ENCODE measurements at places on chromosomes 16 and 17. TPM values are rescaled to one million over a fixed set of nuclear protein-coding genes. Genes with fewer than 3 reads are reported as not detected.

DNA sequence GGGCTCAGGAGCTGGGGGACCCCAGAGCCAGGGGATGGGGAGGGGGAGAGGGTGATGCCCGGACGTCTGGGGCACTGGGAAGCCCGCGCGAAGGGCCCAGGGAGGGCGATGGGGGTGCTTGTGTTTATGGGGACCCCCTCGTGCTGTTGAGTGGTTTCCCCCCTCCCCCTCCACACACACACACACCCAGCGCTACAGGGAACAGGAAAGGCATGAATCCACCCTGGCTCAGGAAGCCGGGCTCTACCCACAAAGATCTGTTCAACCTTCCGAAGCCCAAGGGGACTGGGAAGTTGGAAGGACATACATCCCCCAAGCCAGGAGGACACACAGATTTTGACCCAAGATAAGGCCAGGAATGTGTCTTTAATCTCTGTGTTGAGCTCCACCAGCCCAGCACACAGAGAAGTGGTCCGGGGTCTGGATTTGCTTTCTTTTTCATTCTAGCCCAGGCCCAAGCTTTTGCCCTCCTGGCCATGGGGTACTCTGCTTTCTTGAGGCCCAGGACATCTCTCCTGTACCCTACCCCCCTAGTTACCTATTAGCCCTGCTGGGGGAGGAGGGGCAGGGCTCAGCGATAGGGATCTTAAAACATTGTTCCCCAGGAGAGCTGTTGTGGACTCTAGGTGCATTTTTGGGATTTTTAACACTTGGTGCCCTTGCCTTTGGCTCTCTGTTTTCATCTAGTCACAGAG lies 1.2 kb downstream of the UBALD2 start:
- DNase-seq: no peak

- DNase-seq: peak; percentile 22
Measured at GRCh38 chr16:81190667-81191066, 47.8 kb upstream of the BCO1 start.

DNA sequence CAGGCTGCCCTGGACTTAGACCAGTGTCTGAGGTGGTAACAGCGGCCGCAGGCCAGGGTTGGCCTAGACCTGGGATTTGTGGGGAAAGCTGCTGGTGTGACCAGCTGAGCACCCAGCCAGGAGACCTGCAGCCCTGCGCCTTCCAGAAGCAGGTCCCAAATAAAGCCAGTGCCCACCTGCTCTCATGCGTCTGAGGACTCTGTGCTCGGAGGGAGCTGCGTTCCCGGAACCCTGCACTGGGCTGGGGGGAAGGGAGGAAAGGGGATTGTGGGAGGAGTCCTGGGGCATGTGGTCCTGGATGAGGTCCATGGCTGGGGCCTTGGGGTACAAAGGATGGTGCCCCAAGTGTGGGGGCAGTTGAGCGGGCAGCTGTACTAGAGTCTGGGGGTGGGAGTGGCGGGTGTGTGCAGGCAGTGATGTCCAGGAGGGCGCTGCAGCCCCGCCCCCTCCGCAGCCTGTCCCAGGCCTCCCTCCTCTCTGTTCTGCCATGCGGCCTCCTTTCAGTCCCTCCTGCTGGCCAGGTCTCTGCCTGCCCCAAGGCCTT lies 1.8 kb upstream of the NECAB2 start:
- no peak for DNase-seq

- peak; percentile 24 for DNase-seq
Measured at GRCh38 chr17:13421581-13422130, 180.1 kb downstream of the HS3ST3A1 start.

GRCh38 chr17:49439305-49439672 lies 24.6 kb upstream of the PHB1 start:
- DNase-seq: no peak

DNA sequence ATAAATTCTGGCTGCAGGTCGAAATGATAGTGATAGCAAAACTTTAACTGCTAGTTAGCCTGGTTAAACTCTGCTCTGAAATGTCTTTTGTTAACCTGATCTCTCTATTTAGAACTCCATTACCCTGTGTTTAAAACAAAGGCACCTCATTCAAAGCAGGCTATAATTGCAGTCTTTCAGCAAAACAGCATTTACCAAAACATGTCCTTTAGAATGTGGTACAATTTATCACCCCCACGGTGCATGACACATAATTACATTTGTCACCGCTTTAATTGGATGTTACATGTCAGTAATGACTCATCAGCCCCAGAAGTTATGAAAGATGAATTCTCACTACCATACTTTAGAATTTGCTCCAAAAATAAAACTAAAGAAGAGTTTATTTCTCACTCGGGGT lies 295.4 kb downstream of the TOX3 start:
- DNase-seq: peak; percentile 1

DNA sequence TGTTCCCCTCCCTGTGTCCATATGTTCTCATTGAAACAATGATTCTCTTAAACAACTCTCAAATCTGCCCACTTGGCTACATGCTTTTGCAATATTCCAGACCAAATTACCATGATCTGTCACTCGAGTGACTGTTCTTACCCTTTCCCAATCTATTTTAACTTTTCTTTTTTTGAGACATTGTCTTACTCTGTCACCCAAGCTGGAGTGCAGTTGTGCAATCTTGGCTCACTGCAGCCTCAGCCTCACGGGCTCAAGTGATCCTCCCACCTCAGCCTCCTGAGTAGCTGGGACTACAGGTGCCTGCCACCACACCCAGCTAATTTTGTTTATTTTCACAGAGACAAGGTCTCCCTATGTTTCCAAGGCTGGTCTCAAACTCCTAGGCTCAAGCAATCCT lies 58.8 kb upstream of the CLEC18A start:
- no peak for DNase-seq

DNA sequence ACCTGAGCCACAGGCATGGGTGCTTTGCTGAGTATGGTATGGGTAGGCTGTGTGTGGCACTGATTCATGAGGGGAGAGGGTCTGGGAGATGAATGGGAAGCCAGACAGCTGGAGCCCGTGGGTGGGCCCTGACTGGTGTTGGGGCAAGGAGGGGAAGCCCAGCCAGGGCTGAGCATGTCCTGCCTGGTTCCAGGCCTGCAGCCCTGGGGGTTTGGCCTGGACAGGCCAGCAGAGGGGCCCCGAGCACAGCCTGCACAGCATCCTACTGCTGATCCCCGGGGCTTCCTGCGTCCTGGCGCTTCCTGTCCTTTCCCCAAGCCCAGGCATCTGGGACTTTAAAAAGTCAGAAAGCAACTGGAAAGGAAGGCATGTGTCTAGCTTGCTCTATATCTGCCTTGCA lies 4.6 kb upstream of the MVD start:
- no peak for DNase-seq

ATAD5 gene
- total RNA-seq: 6.6 TPM

DNA sequence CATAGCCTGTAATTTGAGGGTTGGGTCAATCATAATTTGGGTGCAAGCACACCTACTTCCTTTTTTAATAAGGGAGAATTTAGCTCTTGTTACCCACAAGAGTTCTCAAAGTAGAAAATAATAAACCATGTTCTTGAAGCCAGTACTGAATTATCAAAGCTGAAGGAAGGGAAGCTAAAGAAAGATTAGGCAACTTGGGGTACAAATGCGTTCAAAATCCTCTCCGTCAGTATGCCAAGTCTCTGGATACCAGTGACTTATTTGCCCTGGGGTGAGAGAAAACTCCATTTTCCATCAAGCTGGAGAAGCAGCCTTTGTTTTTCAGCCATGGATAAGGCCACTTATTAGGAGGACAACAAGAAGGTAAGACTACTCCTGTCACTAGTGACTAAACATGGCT lies 23.5 kb upstream of the DHRS13 start:
- DNase-seq: peak; percentile 19
